ENCODE measurements at places on chromosomes 6 and 20.
A peak's percentile ranks its signal among the peaks of the same experiment; 100 is the strongest.

GRCh38 chr6:113412589-113413357 is 444.4 kb upstream of the MARCKS start:
- DNase-seq = no peak

GRCh38 chr6:82066991-82067411 is 180.5 kb downstream of the IBTK start:
- no peak for DNase-seq

DNA sequence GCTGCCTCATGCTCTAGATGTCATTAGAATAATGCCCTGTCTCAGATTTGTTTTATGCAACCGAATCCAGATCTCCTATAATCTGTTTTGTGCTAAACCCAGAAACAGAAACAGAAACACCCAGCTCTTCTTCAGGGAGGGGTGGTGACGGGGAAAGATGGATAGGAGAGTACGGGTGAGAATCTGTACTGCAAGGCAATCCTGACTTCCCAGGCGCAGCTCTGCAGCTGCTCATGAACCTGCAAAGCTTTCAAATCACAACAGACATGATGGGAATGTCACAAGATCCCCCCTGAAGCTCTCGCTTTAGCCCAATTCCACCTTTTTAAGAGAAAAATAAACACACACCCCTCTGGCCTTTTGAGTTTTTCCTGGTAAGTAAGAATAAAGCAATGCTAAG is 71.5 kb downstream of the PPP1R3G start:
- no peak for DNase-seq

GRCh38 chr6:147738516-147739162 is 230.1 kb downstream of the SAMD5 start:
- DNase-seq = no peak

DNA sequence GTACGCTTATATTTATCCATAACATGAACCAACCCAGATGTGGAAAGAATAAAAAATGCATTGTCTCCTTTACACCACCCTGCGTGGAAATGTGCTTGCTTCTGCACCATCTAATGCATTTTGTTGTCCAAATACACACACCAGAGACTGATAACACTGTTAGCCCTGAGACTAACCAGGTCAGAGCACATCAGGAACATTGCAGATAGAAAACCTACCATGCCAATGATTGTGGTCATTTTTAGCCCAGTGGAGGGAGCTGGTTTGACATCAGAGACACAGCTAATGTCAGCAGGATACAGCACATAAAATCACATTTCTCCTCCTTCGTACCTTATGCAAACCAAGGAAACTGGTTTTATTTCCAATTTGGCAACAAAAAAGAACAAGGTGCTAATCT is 528.7 kb downstream of the DOK5 start:
- no peak for DNase-seq

DNA sequence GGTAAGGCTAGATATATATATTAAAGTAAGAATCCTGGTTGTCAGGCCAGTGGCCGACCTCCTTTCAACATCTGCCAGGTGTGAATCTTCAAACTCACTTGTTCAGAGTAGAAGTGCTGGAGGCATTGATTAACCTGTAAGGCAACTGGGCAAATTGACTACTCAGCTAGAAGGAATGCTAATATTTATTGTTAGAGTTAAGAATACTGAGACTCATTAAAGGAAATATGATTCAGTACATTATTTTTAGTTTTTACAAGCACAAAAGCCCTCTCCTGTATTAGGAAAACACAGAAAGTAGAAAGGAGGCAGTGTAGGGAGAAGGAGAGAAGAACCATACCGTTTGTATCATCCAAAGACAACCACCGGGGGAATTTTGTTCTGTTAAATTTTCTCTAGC is 53.5 kb downstream of the RIPOR2 start:
- DNase-seq = no peak

DNA sequence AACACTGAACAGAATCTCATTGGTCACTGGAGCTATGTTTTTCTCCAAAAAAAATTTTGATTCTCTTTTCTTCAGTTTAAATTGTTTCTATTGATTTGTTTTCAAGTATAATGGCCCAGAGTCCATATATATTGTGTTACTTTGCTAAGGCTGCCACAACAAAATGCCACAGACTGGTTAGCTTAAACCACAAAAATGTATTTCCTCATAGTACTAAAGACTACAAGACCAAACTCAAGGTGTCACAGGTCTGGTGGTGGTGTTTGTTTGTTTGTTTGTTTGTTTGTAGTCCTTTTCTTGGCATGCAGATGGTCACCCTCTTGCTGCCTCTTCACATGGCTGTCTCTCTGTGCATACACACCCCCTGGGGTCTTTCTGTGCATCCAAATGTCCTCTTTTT is 34.0 kb downstream of the BMP5 start:
- no peak for DNase-seq

- DNase-seq = no peak
Measured at GRCh38 chr20:34768096-34768495, 57.4 kb downstream of the NCOA6 start.

DNA sequence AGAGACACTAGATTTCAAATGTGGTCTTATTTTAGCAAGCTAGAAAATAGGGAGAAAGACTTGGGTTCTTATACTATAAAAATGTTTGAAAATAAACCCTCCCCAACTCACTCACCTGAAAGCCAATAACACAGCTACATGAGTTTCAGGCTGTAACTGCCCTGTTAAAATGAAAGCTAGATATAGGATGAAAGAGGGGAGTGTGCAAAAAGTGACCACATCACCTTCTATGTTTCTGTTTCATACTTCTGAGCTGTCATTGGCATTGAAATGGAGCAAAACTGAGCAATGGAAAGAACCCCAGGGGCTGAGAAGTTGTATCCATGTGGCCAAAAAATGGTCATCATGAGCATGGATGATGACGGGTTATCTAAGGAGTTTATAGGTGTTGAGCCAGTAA is 148.1 kb upstream of the TENT5A start:
- no peak for DNase-seq

- peak; percentile 20 for DNase-seq
Measured at GRCh38 chr6:43628393-43629103, 516 bp downstream of the GTPBP2 start.

- no peak for DNase-seq
Measured at GRCh38 chr6:6330407-6330806, 9.9 kb upstream of the F13A1 start.

- no peak for DNase-seq
Measured at GRCh38 chr6:19102936-19103335, 715.8 kb downstream of the RNF144B start.

- no peak for DNase-seq
Measured at GRCh38 chr6:18510644-18511033, 123.5 kb downstream of the RNF144B start.

DNA sequence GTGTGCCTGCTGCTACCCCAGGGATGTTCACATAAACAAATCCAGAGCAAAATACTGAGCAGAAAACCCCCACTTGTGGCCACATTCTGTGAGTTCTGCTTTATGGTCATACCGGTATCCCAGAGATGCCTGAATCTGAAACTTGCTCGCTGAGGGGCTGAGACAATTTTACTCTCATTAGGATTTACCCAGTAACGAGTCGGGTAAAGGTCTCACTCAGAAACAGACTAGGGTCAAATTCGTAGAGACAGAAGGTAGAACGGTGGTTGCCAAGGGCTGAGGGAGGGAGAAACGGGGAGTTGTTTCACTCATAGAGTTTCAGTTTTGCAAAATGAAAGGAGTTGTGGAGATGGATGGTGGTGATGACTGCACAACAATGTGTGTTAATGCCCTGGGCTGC is 45.4 kb upstream of the NKX2-2 start:
- no peak for DNase-seq

- DNase-seq = no peak
Measured at GRCh38 chr6:80523010-80523409, 416.5 kb downstream of the BCKDHB start.

- no peak for DNase-seq
Measured at GRCh38 chr6:89467437-89467836, 34.5 kb downstream of the ANKRD6 start.

DNA sequence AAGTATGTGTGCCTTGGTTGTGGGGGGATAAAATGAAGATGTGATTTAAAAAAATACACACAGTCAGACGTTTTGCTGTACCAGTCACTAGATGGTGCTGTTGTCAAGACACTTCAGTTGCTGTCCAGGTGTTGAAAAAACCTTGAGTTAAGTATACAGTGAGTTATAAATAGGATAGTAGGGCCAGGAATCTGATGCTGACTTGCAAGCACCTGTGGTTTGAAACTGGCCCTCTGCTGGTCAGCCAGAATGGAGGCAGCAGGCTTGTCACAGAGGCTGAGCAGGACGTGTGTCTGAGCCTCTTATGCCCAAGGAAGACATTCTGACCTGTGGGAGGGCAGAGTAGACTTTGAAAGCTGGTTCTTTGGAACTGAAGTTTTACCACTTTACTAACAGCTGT is 27.8 kb downstream of the RNF8 start:
- DNase-seq = peak; percentile 69

DNA sequence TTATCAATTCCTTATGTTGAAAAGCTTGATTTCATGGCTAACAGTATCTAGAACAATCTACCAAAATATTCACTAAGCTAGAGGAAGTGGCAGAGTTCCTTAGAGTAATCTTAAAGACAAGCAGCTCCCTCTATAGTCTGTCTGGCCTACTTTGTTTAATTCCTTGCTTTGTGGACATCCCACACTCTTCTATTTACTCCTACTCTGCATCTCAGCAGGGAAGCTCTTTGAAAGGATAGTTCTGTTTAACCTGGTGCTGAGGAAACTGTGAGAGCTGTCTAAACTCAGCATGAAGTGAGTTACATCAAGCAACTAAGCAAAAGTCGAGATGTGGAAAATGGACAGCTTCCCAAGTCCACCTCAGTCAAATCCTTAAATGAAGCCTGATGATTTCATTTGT is 4.3 kb downstream of the REV3L start:
- DNase-seq = peak; percentile 31

DNA sequence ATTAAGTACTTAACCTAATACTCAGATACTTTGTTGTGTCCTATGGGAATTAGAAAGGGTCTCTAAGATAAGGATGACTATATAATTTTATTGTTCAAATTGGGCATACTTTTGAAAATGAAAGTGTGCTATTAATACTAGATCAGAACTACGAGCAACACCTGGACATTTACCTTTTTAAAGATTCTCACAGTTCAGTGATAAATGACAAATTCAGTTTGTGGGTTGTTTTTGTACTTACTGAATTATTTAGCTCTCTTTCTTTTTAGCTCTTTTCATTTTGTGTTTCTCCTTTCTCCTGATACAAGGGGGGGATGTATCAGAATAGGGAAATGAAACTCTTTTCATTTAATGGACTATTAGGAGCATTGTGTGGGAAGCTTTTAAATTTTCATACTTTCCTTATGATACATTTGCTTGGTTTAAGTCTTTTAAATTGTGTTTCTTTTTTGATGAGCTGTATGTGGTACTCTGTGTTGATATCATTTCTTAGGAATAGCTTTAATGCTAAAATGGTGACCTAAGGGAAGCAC is 47.5 kb downstream of the PHF3 start:
- no peak for DNase-seq

- DNase-seq = no peak
Measured at GRCh38 chr6:139533171-139533570, 158.7 kb upstream of the CITED2 start.

DNA sequence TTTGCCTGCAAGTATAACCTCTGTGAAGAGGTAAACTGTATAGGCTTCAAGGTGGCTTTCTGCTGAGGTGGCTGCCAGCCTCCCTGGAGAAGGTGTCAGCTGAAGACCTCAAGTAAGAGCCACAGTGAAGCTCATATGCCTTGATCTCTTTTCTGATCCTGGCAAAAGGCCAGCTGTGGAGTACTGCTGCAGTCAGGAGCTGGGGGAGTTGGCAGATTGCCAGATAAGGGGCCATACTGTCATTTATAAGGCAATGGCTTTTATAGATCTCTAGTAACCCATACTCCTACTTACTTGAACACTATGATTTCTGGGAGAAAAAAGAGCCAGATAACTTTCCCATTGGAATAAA is 8.8 kb upstream of the CEP85L start:
- DNase-seq = peak; percentile 98

DNA sequence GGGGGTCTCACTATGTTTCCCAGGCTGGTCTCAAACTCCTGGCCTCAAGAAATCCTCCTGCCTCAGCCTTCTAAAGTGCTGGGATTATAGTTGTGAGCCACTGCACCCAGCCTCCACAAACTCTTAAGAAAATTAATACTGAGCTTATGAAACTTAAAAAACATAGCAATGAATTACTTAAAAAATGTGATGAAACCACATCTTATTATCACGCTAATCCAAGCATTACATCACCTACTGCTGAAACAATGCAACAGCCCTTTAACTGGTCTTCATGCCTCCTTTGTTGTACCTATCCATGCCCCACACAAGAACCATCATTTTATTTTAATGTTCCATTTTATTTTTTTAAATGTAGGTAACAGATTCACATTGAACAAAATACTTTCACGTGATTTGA is 24.9 kb downstream of the SESN1 start:
- no peak for DNase-seq

DNA sequence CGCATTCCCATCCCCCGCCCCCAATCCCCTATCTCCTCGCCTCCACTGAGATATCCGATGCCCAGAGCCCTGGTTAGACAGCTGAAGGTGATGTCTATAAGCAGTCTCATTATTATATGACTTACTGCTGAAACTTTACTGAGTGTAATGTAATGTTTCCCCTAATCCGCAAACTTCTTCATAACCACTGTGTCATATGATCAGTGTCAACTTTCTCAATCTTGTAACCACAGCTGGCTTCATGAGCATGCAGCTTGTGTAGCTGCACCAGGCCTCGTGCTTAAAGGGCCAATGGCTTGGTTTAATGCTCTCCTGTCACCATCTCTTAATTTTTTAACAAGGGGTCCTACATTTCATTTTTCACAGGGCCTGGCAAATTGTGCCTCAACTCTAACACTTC is 8.1 kb downstream of the ASIP start:
- DNase-seq = no peak

DNA sequence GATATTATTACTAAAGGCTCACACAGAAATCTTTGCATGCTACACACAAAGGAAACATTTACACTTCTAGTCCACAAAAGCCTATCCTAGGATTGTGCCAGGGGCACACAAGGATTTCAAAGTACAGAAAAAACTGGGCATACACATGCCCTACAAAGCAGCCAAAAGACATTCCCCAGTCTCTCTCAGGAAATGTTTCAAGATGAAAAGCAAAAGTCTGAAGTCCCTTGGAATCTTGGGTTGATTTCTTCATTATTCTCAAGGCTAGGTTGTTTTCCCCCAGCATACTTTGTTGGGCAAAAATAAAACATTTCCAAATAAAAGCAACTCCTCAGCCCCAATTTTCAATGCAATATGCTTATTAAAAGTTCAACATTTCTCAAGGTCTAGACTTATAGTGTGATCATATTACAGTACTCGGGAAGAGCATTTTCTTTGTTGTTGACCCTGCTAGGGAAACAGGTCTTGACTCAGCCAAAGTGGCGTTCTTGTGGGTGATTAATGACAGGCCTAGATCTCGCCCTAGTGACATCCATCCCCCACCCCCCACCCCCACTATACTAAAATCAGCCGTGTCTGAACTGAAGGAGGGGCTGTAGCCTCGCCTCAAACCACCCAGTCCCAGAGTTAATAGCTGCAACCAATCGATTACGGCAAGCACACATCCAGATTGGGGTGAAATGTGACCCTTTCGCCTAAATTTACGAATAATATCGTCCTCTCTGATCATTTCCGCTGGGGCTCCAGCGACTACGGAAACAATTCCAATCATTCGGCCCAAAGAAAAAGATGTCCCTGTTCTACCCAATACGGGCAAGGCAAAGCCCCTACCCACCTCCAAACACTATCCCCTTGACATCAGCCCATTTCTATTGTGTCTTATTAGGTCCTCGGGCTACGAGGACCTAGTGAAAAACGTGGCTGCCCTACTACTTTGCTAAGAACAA is 1.4 kb downstream of the AKIRIN2 start:
- peak; percentile 59 for DNase-seq

GRCh38 chr6:14799928-14800327 is 445.9 kb upstream of the JARID2 start:
- DNase-seq = peak; percentile 87
